ENCODE measurements at places on chromosomes 2 and 18. TPM values are rescaled to one million over a fixed set of nuclear protein-coding genes. Genes with fewer than 3 reads are reported as not detected.

Gene UPP2
- not detected for total RNA-seq

Gene RTP5
- total RNA-seq = 0.08 TPM

Gene UXS1
- 23.3 TPM for total RNA-seq

Gene COL4A3
- total RNA-seq = 1.6 TPM

Gene COL3A1
- 180 TPM for total RNA-seq

Gene PAX3
- 0.19 TPM for total RNA-seq

DNA sequence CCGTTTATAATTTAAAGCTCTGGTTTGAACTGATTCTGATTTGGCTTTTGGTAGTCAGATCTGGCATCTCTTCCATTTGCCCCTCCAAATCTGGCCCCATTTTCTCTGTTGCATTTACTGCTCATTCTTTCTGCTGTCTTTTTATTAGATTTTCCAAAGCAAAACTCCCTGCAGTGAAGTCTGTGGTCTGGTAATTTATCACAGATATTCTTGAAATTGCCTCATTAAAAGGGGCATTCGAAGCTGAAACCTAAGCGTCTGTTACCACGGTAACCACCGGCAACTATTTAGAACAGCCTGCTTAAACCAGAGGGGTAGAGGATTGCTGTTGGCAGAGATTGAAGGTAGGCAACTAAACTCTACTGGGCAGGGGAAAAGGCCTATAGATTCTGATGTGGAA, 111.5 kb upstream of the UPP2 start:
- no peak for DNase-seq

DNA sequence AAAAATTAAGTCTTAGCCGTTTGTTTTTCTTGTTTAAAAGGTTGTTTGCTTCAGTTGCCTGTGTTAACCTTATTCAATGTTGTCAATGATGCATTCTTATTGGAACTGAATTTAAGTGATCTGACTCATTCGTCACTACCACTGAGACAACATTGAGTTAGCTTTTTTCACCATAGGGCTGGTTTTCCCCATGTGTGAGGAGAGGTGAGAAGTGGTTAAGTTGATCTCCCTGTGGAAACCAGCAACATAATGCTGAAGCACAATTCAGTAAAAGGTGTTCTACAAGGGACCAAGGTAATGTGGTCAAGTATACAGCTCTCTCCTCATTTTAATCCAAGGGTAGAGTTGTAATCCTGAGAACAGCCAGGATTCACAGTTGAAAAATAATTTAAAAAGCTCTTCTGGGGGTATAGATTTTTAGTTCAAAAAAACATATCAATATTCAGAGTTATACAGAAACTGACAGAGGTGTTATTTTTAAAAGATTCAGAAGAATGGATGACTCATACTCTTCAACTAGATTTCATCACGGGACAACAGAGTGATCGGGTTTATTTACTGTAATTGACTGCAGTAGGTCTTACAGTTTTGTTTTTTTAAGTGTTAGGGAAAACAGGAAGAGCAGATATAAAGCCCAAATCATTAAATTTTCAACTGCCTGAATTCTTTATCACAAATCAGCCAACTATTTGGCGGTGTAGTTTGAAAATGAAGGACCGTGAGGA, 12.6 kb downstream of the NOP58 start:
- DNase-seq = no peak

DNA sequence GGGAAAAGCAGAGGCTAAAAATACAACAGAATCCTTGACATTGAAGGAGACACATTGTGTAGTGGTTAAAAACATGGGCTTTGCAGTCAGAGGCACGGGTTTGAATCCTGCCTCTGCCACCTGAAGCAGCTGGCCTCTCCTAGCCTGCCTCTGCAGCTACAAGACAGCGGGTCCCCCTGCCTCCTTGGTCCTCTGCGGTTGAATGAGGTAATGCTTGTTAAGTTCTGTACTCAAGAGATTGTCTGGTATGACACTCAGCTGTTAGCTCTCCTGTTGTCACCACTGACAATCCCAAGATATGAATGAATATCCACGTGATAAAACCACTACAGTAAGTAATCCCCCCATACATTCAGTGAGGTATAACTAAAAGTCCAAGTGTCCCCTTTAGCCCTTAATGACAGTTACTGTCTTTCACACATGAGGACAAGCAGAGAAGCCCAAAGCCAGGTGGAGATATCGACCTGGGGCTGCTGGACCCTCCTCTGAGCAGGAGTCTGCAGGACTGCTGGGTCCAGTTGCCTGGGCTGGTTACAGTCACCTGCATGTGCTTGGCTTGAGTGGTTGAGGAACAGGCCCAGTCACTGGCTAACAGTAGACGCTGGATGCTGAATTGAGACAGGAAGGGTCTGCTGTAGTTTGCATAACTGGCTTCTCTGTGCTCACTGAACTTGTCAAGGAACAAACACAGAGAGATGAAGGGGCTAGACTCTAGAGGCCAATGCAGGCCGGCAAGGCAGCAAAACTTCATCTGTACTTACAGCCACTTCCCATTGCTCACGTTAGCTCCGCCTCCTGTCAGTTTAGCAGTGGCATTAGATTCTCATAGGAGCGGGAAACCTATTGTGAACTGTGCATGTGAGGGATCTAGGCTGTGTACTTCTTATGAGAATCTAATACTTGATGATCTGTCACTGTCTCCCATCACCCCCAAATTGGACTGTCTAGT, 85.5 kb downstream of the TGFA start:
- DNase-seq = no peak

DNA sequence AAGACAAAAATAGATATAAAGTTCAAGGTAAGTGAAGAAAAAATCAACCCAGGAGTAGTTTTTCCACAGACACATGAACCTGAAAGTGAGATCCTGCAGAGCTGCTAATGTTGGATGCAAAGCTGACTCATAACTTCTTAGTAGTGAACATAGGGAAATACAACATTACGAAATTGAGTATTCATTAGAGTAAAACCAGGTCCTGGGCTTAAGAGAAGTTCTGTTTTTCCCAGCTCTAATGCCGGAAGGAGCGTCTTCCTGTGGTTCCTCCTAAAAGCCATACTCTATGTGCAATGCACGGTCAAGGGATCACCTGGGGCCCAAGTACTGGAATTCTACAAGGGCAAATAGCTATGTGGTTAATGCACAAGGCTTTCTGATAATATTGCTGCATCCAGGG, 141.7 kb downstream of the RBMS1 start:
- DNase-seq = no peak

DNA sequence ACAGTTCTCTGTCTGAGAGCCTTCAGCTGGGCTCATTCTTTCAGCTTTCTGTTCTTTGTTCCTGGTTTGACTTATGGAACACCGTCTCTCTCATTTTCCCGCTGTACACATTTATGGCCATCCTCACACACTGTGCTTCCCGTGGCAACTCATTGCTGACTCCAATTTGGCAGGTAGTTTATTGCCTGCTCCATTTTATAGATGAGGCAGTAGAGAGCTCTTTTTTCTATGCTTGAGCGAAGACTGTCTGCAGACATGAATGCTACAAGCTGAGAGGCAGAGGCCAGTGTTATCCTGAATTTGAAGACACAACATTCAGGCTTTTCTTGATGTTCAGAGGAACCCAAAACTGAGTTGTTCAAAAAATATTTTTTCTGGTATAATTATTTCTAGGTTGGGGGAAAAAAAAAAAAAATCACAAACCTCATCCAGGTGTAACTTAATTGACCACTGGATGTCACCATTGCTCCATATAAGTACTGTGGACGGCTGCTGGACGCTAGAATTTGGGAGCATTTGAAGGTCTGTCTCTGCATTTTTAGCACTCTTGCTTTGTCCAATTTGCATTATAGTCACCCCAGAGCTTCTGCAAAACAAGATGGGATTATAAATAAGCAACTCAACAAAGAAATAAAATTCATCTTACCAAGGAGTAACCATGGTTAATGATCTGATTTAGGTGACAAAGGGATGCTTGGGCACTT, 83.5 kb downstream of the HRH4 start:
- DNase-seq = no peak

DNA sequence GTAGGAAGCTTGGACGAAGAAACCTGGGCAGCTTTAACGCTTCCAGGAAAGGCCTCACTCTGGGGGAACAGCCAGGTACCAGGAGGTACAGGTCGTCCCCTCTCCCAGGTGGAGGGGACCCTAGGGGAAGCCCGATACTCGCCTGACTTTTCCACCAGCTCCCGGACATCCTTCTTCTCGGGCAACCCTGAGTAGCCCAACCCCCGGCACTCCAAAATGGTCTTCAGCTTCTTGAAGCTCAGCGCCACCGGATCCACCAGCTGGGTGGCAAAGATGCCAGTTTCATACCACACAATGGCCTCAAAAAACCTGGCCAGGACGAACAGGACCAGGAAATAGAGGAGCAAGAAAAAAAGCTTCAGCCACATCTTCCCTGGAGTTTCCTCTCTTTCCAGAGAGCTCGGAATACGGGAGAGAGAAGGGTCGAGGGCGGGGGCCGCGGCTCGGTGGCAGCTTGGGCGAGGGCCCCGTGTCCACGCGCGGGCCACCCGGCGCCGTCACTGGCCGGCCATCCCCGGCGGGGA, 1.1 kb downstream of the RNF103 start:
- no peak for DNase-seq

DNA sequence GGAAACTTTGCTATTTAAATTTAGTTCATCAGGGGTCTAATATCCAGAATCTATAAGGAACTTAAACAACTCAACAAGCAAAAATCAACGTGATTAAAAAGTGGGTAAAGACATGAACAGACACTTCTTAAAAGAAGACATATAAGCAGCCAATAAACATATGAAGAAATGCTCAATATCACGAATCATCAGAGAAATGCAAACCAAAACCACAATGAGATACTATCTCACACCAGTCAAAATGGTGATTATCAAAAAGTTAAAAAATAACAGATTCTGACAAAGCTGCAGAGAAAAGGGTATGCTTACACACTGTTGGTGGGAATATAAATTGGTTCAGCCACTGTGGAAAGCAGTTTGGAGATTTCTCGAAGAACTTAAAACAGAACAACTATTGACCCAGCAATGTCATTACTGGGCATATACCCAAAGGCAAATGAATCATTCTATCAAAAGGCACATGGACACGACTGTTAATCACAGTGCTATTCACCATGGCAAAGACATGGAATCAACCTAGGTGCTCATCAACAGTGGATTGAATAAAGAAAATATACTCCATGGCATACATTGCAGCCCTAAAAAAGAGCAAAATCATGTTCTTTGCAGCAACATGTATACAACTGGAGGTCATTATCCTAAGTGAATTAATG, 189.9 kb downstream of the SLC4A10 start:
- no peak for DNase-seq

- DNase-seq = no peak
These were observed 6.3 kb downstream of the IL1RL2 start for GRCh38 chr2:102193074-102193473.

DNA sequence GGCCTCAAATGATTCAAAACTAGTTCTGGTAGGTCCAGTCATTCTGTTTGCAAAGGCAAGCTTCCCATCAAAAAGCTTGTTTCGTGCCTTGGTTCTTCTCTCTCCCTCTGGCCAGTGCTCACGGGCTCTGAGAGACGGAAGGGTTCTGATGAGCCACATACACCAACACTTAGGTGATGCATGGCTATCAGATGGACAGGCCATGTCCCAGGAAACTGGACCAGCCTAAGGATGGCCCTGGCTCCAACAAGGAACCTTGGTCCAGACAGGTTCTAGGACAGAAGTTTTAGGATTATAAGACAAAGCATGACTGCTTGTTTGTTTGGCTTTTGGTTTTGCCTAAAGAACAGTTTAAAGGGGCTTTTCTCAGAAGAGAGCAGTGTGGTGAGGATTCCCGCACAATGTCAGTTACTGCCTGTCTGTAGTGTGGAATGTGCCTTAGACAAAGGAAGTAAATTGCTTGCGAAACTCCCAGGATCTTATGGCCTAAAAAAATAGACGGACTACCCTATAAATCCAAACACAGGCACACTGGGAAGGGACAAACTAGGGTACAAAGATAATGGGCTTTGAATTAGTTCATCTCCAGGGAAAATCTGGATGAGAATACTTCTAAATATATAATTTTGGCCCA, 10.3 kb downstream of the CYP1B1 start:
- DNase-seq = no peak

DNA sequence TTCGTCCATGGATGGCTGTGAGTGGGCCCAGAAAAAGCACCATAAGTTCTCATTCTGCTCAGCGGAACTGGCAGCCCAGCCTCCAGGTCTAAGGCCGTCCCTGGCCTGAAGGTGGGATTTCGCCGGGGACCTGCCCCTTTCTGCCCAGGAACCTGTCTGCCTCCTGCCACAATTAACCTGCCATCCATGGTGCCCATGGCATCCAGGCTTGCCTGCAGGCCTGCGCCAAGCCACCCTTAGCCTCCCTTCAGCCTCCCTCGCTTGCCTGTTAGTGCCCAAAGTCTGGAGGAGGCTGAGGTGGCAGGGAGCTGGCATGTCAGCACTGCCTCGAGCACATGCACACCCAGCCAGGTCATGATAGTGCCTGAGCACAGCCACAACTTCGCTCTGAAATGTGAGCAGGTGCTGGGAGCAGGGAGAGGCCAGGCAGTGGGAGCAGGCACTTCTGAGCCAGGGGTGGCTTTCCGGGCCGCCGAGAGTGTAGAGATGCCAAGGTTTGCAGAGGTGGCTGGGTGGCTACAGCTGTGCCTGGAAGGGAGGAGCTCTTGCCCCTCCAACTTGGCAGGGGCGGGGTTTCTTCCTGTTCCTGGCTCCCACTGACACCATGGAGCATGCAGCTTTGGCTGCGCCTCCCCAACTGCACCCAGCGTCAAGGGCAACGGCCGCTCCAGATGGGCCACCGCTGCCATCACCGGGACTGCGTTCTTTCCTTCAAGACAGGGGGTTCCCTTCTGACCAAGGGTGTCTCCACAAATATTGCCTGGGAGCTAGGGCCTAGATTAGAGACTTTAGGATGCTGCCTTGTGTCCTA, 648.9 kb upstream of the VRK2 start:
- peak; percentile 57 for DNase-seq

DNA sequence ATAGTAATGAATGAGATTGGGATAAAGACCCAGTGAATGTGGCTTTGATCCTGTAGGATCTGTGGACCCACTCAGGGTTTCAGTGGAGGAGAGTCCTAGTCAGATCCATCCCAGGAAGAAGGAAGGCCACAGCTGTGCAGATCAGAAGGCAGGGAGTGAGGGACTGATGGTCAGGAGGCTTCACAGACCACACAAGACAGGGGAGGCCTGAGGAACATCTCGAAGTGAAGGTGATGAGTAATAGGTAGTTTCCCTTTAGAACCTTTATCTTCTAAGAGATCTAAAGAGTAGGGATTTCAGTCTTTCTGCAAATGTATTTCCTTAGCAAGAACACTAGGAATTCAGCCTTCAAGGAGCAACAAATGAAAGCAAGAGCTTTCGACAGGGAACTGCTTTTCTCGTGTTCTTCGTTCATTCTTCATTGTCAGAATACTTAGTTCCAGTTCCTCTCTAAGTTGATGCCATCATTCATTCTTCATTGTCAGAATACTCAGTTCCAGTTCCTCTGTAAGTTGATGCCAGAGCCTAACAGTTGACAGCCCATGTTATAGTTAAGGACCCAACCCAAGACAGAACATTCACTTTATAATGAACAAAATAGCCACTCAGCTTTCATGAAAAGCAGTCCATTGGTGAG, 150.2 kb upstream of the EPAS1 start:
- DNase-seq = no peak

All from cardiac septum (tissue), 1 donor.